ENCODE measurements at places on chromosomes 3 and 15.

DNA sequence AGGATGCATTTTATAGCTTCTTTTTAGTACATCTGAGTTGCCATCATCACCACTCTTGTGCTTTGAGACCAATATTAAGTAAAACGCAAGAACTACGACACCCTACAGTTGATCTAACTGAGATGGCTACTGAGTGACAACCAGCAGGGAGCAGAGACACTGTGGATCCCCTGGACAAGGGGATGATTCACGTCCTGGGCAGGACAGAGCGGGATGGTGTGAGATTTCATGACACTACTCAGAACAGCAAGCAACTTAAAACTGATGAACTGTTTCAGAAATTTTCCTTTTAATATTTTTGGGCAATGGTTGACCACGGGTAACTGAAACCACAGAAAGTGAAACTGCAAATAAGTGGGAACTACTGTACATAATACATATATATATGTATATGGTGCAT, 299.2 kb downstream of the ADAMTS17 start:
- no peak for DNase-seq

GRCh38 chr3:197949191-197949777, 706 bp upstream of the RPL35A start:
- no peak for DNase-seq

GRCh38 chr15:95085056-95085455, 853.7 kb downstream of the MCTP2 start:
- DNase-seq = no peak

DNA sequence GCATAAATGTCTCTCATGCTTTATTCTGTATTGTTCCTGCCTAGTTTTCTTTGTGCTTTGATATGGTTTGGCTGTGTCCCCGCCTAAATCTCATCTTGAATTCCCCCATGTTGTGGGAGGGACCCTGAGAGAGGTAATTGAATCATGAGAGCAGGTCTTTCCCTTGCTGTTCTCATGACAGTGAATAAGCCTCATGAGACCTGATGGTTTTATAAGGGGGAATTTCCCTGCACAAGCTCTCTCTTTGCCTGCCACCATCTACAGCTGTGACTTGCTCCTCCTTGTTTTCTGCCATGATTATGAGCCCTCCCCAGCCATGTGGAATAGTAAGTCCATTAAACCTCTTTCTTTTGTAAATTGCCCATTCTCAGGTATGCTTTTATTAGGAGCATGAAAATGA, 1596.6 kb downstream of the SI start:
- no peak for DNase-seq

- DNase-seq = no peak
These were observed 20.1 kb upstream of the PRR20G start for GRCh38 chr3:127307916-127308315.

DNA sequence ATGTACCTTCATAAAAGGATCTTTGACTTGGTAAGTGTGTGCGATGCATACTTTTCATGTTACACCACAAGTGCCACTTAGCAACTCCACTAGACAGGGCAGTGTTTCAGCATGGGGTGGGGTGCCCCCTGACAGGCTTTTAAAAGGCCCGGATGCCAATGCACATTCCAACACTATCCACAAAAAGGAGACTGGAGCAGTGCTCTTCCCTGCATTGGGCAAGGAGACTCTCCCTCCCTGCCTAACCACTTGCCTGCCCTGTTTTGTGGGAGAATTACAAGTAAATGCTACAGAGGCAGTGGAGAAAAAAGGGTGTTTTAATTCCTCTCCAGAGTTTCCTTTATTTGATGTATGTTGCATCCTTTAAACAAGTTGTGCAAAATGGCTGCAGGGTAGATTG, 1.7 kb upstream of the RARB start:
- no peak for DNase-seq

DNA sequence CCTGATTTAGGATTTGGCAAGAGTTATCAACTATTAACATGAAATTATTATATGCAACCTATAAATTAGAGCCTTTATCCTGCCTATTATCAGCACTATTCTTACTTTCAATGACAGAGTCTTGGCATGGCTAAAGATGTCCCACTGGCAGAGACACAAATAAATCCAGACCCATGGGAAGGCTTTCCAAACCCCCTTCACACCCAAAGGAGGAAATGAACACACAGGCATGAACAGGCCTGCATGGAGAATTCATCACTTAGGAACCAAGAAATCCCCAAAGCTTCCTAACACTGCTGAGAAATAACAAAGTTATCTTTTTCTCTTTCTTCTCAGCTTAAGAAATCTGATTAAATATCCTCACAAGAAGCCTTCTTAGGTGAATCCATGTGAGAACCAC, 213.9 kb downstream of the OCA2 start:
- DNase-seq = no peak

DNA sequence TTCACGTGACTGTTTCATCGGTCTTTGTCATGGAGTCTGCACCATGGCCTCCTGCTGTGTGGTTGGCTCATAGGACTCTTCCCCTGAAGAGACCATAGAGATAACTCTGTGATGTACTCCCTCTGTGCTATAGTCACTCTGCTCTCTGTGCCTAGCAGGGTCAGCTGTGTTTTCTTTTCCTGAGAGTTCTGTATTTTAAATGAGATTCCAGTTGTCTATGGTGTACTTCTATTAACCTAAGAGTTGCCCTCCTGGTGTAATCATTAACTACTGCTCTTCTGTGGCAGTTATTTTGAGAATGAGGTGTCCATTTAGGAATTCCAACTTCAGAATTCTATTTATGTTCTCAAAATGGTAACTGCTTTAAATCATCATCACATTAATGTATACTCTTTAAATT, 114.5 kb upstream of the ARPP21 start:
- no peak for DNase-seq

DNA sequence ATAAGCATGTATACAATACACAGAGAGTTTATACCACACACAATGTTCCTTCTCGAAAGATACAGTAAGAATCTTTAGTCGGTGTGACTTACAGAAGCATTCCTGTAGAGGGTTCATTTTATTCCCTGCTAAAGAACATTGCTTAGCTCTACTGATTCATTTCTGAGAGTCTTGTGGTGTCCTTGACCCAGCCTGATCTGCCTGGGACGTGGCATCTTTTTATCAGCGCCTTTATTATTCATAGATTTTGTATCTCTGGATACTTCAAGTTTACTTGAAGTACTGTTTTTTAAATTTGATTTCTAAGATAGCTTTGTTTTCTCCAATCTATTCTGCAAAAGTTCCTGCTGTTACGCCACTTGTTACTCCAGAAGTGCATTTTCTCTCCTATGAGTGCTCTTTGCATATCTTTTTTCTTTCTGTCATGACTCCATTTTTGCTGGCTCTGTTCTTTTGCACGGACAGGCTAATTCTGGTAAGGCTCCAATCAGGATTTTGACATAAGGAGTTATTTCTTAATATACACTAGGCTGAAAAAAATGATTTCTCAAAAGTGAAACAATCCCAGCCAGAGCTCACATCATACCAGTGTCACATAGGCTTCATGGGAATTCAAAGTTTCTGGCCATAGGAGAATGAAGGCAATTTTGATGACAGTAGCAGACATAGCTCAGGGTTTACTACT, 114.5 kb upstream of the TNIK start:
- DNase-seq = no peak

DNA sequence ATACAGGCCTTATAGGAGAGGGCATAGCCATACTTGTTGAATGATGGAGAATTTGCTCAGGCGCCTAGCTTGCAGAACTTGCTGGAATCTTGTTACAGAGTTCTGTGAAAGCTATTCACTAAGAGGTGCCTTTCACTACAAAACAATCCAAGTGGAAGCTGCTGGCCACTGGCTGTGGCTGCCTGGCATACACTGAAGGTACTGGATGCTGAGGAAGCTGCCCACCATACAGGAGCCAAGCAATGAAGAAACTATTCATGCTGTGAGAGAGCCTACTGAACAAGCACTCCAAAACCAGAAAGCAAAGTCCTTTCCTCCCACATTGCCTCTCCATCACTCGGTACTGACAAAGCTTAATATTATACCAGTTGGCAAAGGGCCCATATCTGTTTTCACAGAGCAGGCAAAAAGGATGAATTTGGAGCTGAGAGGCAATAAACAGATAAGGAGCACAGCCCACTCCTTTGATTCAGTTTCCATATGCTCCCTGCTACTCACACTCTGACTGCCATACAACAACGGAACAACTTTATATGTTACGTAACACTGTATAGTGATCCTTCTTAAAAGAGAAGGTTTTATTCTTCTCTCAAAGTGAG, 192.6 kb upstream of the ALCAM start:
- DNase-seq = no peak

DNA sequence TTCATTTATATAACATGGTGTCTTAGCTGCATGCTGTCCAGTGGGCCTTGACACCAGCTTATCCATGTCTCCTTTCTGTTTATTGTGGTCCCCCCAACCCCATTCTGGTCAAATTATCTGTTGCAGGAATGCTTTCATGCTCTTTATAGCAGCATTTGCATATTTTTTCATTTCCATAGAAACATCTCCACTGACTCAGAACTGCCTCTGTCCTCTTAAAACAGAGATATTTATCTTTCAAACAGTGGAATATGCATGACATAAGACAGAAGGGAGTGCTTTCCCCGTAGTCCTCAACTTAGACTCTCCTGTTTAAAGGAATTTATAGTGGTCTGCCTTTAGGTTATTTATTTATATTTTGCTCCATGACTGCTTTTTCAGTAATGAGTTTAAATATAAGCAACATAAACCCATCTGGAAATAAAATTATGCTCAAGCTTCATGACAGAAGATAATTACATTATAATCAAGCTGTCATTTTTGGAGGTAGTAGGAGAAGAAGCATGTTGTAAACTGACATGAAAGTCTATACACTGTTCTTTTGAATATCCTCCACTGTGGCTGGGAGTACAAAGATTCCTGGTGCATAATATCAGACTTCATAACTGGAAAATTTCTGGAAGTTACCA, 179.5 kb upstream of the CD96 start:
- DNase-seq = no peak

GRCh38 chr15:62165104-62165792, at the start of gene C2CD4B:
TSS of gene C2CD4B (minus strand) at chr15:62165285. CDS start at chr15:62164984, 301 bp downstream.
- no peak for DNase-seq

GRCh38 chr3:15800327-15800726, 2.5 kb upstream of the ANKRD28 start:
- no peak for DNase-seq

GRCh38 chr15:47565949-47566348, 151.4 kb upstream of the SEMA6D start:
- DNase-seq = no peak

DNA sequence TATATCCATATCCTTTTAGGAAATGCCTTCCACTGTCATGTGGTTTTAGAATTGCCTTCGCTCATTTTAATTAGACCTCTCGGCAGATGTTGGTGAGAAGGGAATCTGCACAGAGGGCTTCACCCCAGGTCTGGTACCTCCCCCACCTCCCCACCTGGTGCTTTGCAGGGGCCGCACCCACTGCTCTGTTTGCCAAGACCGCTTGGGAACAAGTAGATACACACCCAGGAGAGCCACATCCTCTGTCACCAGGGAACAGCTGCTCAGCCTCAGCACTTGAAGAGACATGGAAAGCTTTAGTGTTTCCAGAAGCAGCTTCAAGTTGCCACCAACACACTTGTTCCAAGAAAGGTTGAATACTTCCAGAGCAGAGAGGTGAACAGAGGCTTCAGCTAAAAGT, 21.8 kb downstream of the LRRC31 start:
- DNase-seq = no peak

GRCh38 chr15:73629798-73630429, 3.3 kb downstream of the NPTN start:
- DNase-seq = no peak

DNA sequence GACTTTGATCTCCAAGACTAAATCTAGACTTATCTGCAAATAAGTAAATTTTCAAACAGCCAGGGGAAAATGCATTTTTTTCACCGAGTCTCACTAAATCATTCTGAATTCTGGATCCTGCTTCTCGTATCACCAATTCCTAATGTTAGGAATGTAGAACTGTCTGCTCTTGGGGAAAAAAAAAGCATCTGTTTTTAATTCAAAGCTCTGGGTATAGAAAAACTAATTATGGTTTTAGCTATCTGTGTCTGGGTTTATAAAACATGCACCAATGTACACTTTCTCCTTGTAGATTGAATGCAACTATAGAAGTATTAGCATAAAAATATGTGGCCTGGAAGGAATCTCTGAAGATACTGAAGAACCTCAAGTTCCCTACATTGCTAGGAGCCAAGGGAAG, 4.8 kb upstream of the CDAN1 start:
- no peak for DNase-seq

DNA sequence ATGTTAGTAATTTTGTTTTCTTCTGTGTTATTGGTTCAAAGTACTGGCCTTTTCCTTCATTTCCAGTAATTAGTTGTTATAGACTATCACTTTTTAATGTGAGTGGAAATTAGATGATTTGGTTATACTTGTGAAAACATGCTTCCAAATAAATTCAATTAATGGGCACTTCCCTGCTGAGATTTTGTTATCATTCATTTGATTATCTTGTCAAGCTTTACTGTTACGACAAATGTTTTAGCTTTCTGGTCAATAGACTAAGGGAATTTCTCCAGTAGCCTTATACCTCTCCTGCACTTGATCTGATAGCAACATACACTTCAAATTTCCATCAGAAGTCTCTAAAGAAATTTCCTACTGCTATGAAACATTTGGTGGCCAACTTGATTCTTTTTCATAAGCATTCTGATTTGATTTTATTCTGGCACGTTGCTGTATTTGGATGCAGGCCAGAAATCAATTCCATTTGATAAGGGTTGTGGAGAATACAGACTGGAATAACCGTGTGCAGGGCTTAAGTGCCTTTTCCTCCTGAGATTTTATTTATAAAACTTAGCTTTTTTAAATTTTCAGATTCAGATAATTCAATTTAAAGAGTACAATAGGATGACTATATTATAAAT, 573.8 kb upstream of the NAALADL2 start:
- no peak for DNase-seq

- DNase-seq = no peak
These were observed 5.0 kb downstream of the GPR156 start for GRCh38 chr3:120280026-120280425.

DNA sequence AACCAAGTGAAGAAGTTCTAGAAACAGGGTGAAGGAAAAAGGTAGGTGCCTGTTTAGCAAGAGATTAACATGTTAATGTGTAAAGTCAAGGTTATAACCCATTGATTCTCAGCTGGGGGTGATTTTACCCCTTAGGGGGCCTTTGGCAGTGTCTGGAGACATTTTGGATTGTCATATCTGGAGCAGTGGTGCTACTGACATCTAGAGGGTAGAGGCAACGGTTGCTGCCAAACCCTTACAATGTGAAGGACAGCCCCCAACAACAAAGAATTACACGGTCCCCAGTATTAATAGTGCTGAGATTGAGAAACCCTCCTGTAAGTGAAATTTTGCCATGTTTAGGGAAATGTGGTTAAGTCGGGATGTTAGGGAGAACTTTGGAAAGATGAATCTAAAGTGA, 74.7 kb downstream of the CRYBG3 start:
- no peak for DNase-seq

GRCh38 chr3:196192036-196192523, 19.1 kb downstream of the ZDHHC19 start:
- no peak for DNase-seq

GRCh38 chr3:193982258-193982659, 153.7 kb upstream of the HES1 start:
- no peak for DNase-seq

- no peak for DNase-seq
These were observed 138.3 kb upstream of the MYRIP start for GRCh38 chr3:39671116-39671515.

Data from stimulated activated CD4-positive, alpha-beta T cell treated with anti-CD3 and anti-CD28 coated beads, TNF-alpha, amount 100 ng/mL, for 48 hours (primary cell).